T-helper 2 cell treated with Interferon-gamma antibody and Interleukin-4, amounts not matched to agents 5 μg/mL and 100 μg/mL, for 36 hours (primary cell): ENCODE measurements at places on chromosomes 1 and 21.
A peak's percentile ranks its signal among the peaks of the same experiment; 100 is the strongest.

GRCh38 chr1:17596651-17597509, 57.4 kb downstream of the ARHGEF10L start:
- no peak for DNase-seq

GRCh38 chr1:203037509-203038190, 11.4 kb downstream of the PPFIA4 start:
- DNase-seq: no peak

DNA sequence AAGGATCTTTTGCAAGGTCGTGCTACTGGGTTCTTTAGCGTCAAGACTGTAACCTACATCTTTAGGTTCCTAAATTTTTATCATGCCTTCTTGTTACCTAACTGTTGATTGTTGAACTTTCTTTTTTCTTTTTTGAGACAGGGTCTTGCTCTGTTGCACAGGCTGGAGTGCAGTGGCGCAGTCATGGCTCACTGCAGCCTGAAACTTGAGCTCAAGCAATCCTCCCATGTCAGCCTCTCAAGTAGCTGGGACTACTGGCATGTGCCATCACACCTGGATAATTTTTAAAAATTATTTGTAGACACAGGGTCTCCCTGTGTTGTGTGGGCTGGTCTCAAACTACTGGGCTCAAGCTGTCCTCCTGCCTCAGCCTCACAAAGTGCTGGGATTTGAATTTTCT, 52.9 kb downstream of the NFIA start:
- DNase-seq: no peak

GRCh38 chr1:92922356-92923035, 38.8 kb downstream of the DIPK1A start:
- no peak for DNase-seq

DNA sequence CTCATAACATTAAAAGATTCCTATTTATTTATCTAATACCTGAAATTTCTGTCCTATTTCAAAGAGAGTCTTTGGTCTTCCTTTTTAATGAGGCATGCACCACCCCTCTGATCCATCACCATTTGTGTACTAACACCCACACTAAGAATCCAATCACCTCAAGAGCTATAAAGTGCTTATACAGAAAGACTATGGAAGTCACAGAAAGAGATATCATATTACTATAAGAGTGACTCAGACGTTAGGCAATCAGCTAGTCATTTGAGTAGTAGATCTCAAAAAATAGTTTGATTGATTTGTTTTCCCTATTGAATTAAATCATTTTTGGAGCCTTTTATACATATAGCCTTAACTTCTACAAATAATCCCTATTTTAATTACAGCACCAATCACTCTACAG, 46.1 kb downstream of the NME7 start:
- DNase-seq: no peak

- no peak for DNase-seq
These were observed 2.3 kb upstream of the CELA2A start for GRCh38 chr1:15454256-15454655.

DNA sequence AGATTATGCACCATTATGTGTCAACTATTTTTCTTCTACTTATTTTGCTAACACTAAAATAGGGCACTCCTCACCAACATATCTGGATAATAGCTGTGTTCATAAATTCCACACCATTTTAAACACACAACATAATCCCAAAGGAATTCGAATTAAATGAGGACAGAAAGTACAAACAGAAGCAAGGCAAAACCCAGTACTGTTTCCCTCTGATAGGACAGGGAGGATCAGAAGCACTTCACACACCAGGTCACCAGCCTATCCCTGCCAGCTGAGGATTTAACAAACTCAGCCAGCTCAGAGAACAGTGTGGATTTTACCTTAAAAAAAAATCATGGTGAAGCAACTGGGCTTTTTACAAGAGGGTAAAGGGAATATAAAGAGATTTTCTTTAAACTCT, 20.0 kb downstream of the CRYZ start:
- no peak for DNase-seq

- no peak for DNase-seq
These were observed 252.3 kb downstream of the FMN2 start for GRCh38 chr1:240343966-240344365.

DNA sequence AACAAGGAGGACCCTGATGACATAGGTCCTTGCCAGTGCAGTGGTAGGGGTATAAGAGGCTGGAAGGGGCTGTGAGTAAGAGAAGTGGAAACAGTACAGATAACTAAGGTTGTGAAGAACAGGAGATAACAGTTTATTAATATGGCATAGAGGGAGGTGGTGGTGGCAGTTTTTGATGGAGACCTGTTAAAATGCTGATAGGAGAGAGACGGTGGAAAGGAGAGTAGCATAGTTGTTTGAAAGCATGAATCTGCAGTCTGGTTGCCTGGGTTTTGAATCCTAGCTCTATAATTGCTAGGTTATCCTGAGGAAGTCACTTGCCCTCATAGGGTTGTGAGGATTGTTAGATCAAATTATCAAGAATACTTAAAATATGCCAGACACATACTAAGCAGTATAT, 19.4 kb downstream of the LRRC41 start:
- no peak for DNase-seq

GRCh38 chr1:89407360-89407759, 43.5 kb downstream of the GBP6 start:
- no peak for DNase-seq

GRCh38 chr1:218317061-218317460, 28.1 kb upstream of the TGFB2 start:
- no peak for DNase-seq

- no peak for DNase-seq
These were observed 14.1 kb downstream of the AZIN2 start for GRCh38 chr1:33094971-33095604.

- DNase-seq: no peak
These were observed 46.8 kb upstream of the SYNC start for GRCh38 chr1:32749332-32749731.

DNA sequence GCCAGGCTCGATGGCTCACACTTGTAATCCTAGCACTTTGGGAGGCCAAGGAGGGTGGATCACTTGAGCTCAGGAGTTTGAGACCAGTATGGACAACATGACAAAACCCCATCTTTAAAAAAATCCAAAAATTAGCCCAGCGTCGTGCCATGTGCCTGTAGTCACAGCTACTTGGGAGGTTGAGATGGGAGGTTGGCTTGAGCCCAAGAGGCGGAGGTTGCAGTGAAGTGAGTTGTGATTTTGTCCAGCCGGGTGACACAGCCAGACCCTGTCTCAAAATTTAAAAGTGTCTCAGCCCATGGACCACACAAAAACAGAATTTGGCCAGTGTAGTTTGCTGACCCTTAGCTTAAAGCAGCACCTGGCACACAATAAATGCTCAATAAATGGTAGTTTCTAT, 11.3 kb upstream of the TACSTD2 start:
- no peak for DNase-seq

GRCh38 chr1:23810818-23811540, 10.4 kb upstream of the GALE start:
- peak; percentile 37 for DNase-seq

GRCh38 chr1:228299211-228299610, 91.4 kb downstream of the OBSCN start:
- no peak for DNase-seq

- DNase-seq: no peak
These were observed 21.8 kb downstream of the TGFBR3 start for GRCh38 chr1:91864017-91864700.

- DNase-seq: no peak
These were observed 325.1 kb upstream of the GREM2 start for GRCh38 chr1:240936911-240937668.

DNA sequence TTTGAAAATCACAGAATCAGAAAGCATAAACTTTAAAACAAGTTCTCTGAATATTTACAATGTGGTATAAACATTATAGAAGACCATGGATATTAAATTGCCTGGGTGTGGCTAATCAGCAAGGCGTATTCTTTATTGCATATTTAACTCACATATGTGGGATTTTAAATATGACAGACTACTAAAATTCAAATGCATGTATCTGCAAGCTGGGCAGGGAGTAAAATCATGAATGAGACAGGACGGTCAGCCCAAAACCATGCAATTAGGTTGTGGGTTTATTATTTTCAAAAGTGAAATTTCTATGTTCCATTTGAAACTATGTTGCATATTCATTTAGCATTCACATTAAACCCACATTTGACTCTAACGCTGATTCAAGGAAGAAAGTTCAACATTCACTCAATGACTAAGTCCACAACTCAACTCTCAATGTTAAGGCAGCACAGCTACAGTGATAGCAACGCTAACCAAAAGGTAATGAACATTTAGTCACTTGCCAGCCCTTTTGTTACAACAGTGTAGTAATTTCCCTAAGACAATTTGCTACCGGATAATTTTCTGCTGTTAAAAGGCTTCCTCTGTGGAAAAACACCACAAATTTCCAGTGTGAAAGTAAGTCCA, 6.3 kb upstream of the SYNJ1 start:
- DNase-seq: no peak

DNA sequence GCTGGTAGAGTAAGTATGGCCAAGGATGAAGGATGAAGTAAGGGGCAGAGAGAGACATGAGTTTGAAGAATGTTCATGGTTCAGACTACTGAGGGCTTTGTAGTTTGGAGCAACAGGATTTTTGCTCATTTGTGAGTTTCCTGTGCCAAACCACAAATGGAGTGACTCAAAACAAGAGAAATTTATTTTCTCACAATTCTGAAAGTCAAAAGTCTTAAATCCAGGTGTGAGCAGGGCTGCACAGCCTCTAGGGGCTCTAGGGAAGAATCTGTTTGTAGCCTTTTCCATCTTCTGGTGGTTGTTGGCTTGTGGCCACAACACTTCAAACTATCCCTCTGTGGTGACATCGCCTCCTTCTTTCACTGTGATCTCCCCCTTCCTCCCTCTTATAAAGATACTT, 58.9 kb downstream of the RHOU start:
- DNase-seq: peak; percentile 57

DNA sequence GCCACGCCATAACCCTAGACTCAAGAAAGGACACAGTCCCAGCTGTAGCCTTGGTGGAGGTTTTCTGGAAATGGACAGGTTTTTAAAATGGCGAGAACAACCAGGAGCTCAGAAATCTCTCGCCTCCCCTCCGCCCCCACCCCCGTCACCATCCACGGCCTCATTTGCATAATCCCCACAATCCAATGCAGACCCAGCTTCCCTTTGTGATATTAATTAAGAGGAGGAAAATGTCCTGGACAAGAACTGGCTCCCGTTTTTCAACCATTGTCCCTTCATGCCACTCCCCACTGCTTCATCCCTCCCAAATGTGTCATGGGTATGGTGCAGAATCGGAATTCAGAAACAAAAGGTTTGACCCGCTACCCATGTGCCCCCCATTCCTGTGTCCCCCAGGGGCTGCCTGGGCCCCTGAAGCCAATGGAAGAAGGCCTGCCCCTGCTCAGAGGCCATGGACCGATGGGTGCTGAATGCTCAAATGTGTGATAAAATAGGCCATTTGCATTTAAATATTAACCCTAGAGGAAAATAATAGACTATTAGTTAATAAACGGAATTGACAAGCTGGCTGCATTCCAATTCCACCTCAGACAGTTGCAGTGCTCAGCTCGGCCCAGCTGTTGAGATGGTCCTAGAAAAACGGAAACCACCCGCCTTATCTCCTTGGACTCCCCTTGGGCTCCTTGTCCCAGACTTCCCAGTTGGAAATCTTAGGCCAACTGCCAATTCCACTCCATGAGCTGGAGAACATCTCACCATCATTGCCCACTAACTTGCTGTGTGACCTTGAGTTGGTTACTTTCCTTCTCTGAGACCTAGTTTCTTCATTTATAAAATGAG, 10.7 kb upstream of the EPHB2 start:
- DNase-seq: no peak

DNA sequence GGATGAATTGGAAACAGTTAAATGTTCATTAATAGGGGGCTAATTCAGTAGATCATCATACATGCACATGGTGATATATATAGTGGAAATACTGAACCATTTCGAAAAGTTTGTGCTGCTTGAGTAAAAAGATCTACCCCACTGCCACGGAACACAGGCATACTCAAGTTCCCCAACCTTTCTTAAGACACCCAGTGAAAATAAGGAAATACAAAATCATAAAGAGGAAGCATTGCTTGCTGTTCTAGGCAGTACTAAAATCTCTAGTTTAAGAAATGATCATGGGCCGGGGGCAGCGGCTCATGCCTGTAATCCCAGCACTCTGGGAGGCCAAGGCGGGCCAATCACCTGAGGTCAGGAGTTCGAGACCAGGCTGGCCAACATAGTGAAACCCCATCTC, 37.6 kb upstream of the KIRREL1 start:
- no peak for DNase-seq

DNA sequence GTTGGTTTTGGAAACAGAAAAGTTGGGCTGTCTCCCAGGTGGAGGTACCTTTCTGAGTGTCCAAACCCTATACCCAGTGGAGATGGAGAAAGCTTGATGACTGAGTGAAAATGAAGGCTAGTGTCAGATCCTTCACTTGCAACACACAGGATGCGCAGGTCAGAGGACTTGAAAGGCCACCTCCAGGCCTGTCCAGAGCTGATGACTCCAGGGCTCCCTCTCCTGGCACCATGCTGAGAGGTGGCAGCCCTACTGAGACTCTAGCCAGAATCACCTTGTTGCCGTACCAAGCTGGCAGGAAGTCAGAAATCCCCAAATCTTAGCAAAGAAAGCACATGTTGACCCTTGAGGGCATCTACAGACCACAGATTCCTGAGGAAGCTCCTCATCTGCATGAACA, 16.4 kb downstream of the KNCN start:
- peak; percentile 19 for DNase-seq

DNA sequence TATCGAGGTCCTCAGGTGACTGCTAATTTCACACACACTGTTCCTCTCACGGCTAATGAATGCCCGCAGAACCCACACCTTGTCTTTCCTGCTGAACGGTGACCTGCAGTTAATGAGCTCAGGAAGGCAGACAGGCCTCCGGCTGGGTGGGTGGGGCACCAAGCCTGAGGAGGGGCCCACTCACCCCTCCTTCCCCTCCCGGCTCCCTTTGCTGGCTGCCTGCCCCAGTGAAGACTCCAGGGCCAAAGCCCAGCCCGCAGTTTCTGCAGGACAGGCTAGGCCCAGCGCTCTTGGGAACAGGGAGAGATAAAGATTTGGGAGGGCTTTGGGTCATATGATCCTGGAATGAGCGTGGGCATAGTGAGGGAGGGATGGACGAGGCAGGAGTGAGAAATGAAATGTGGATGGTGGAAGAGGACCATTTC, 26.4 kb downstream of the FOXO6 start:
- DNase-seq: no peak

- DNase-seq: no peak
These were observed 471.6 kb upstream of the ADGRL4 start for GRCh38 chr1:79478160-79478559.

GRCh38 chr1:89649783-89650182, 16.9 kb downstream of the LRRC8C start:
- DNase-seq: no peak

GRCh38 chr1:153397924-153398651, 7.2 kb upstream of the S100A8 start:
- DNase-seq: no peak

DNA sequence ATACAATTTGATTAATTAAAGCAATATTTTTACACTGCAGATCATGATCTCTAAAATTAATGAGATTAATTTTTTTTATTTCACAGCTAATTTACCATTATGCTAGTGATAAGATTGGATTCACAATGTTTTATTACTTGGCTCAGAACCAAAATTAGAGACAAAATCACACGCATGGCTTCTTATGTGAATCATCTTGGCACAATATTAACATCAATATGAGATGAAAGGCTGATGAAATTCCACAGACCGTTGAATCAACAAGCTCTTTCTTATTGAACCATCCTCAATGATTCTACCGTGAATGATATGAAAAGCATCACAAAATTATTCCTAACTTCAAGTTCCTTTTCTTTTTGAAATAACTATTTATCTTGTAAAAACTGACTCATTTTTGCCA, 544.9 kb downstream of the KCNT2 start:
- no peak for DNase-seq

- DNase-seq: no peak
These were observed 148.0 kb downstream of the ZZZ3 start for GRCh38 chr1:77534456-77534855.
